ENCODE measurements at places on chromosomes 13 and 19.
A peak's percentile ranks its signal among the peaks of the same experiment; 100 is the strongest.

DNA sequence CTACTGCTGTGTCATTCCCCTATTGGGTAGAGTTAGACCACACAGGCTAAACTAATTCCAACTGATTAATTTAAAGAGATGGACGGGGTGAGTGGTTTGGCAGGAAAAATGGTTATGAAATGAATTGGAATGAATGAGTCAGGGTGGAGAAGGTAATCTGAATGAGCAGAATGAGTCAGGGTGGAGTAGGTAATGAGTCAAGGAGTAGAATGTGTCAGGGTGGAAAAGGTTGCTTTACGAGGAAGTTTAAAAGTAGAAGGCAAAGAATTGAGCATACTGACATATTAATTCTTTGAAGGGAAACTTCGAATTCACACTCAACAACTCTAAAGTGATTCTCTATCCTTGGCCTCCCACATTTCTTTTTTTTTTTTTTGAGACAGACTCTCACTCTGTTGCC lies 12.7 kb upstream of the ZNF121 start:
- no peak for DNase-seq

GRCh38 chr13:71643448-71643860 lies 223.6 kb downstream of the DACH1 start:
- no peak for DNase-seq

DNA sequence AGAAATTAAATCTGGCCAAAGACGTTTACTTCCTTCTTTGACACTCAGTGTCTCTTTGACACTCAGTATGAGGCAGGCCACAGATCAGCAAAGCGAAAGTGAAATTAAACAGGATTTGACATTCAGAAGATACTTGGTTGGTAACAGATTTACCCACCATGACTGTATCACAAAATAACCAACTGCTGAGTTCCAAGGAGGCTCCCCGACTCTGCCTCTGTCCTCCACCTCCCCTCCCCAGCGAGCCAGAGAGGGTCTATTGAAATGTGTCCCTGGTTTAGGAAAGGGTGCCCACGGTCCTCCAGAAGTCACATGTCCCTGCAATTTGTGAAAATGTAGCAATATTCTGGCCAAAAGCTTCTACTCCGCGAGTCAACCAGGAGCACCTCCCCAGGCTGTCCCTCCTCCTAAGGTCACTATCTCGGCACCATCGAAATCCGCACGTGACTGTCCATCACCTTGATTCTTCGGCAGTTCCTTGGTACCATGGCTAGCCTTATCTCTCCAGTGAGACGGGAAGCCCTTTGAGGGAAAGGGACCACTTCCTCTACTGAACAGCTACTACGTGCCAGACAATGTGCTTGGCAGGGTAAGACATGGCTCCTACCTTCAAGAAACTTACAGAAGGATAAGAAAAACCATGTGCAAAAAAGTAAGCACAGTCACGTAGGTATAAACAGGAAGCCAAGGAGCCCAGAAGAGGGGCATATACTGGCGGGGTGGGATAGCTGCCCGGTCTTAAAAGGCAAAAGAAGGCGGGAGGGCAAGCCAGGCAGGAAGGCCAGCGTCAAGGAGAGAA lies 1.5 kb downstream of the N4BP2L1 start:
- DNase-seq, result peak; percentile 16

DNA sequence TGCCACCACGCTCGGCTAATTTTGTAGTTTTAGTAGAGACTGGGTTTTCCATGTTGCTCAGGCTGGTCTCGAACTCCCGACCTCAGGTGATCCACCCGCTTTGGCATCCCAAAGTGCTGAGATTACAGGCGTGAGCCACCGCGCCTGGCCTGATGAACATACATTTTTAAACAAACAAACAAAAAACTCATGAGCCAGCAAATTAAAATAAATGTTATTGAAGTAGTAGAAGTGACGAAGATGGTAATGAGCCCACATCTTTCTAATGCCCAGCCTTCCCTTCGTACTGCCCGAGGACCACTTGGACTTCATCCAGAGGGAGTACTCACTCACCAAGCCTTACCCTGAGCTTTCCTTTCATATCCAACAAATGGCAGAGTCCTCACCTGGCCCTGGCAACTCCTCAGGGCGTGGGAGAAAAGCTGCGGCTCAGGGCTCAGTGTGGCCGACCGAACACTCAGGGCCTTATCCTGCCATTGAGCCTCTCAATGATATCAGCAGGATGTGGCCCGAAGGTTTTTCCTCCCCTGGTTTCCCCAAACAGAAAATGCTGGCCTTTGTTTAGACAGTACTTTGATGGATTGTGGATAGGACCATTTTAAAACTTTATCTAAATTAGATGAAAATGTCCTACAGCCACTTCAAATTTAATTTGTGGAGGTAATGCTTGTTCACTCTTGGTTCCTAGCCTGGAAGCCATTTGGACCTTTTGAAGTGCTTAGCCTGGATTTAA lies 22.8 kb upstream of the ABCC4 start:
- DNase-seq, result no peak
